Osteocyte (in vitro differentiated cells): ENCODE measurements at places on chromosomes 12 and 14. TPM values are rescaled to one million over a fixed set of nuclear protein-coding genes. Genes with fewer than 3 reads are reported as not detected.
A peak's percentile ranks its signal among the peaks of the same experiment; 100 is the strongest.

DNA sequence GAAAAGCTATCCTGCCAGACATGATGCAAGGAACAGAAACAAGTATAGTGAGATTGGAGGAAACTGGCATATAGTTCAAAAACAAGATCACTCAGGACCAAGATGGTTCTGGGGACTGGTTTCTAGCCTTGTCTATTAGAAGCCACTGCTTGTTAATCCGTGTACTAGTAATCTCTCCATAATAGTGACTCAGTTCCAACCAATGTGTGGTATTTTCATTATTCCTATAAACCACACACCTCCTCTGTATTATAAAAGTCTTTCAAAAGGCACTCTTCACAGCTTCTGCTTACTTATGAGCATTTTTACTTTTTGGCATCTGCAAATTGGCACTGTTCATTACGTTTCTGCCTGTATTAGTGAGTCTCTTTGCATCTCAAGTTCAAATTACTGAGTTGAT is 140.3 kb downstream of the SLC6A15 start:
- peaks cover under 1% of the 10 kb centered on the region for H3K27me3 ChIP-seq
- no peaks in the 10 kb centered on the region for H3K36me3 ChIP-seq
- H3K27ac ChIP-seq, result no peak overlapping the region
- no peaks in the 10 kb centered on the region for H3K4me1 ChIP-seq

The RNF10 gene
- 139 and 177 TPM in 2 replicates for total RNA-seq

GRCh38 chr14:64611358-64612020 is 61.7 kb downstream of the PPP1R36 start:
- no peaks in the 10 kb centered on the region for H3K36me3 ChIP-seq
- H3K27ac ChIP-seq, result peak overlapping the region; percentile 93
- H3K27me3 ChIP-seq, result no peaks in the 10 kb centered on the region

DNA sequence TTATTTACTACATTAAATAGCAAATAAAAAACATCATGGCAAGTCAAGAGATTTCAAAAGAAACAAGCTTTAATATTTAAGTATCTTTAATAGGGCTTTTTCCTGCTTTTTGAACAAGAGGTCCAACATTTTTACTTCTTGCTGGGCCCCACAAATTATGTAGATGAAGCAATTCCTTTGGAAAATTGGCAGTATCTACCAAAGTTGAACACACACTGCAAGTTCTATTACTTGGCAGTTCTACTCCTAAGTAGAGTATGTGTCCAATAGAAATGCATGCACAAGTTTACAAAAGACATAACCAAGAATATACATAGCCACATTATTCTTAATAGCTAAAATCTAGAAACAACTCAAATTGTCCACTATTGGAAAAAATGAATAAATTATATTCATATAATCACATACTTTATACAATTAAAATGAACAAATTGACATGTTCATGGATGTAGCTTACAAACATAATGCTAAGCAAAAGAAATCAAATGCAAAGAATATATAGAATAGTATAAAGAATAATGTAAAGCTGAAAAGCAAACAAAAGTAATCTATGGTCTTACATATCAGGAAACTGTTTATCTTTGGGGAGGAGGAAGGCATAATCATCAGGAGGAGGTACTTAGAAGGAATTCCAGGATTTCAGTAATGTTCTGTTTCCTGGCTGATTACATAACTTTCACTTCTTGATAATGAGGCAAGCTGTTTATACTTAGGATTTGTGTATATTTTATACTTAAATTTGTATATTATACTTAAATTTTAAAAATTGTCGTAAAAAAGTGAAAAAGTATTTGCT is 6.5 kb upstream of the TMBIM4 start:
- no peaks in the 10 kb centered on the region for H3K4me1 ChIP-seq
- H3K27me3 ChIP-seq, result peaks cover 27% of the 10 kb centered on the region
- DNase-seq, result no peak
- H3K27ac ChIP-seq, result no peak overlapping the region

DNA sequence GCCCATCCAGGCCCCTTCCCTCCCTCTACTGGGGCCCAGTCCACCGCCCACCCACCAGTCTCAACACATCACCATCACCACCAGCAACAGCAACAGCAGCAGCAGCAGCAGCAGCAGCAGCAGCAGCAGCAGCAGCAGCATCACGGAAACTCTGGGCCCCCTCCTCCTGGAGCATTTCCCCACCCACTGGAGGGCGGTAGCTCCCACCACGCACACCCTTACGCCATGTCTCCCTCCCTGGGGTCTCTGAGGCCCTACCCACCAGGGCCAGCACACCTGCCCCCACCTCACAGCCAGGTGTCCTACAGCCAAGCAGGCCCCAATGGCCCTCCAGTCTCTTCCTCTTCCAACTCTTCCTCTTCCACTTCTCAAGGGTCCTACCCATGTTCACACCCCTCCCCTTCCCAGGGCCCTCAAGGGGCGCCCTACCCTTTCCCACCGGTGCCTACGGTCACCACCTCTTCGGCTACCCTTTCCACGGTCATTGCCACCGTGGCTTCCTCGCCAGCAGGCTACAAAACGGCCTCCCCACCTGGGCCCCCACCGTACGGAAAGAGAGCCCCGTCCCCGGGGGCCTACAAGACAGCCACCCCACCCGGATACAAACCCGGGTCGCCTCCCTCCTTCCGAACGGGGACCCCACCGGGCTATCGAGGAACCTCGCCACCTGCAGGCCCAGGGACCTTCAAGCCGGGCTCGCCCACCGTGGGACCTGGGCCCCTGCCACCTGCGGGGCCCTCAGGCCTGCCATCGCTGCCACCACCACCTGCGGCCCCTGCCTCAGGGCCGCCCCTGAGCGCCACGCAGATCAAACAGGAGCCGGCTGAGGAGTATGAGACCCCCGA is 6.8 kb upstream of the RNU7-1 start:
- H3K4me3 ChIP-seq, result peak overlapping the region; percentile 78
- peaks cover 32% of the 10 kb centered on the region for H3K36me3 ChIP-seq
- DNase-seq, result no peak
- H3K27me3 ChIP-seq, result no peaks in the 10 kb centered on the region

The ZNF891 gene
- 2.1 and 2.3 TPM in 2 replicates for total RNA-seq

- H3K27me3 ChIP-seq, result no peaks in the 10 kb centered on the region
- H3K4me3 ChIP-seq, result no peak overlapping the region
- no peaks in the 10 kb centered on the region for H3K36me3 ChIP-seq
- H3K4me1 ChIP-seq, result peaks cover 27% of the 10 kb centered on the region
- no peak overlapping the region for H3K27ac ChIP-seq
These were observed 309.0 kb upstream of the AMIGO2 start for GRCh38 chr12:47388712-47389111.

- no peak overlapping the region for H3K4me3 ChIP-seq
- no peaks in the 10 kb centered on the region for H3K4me1 ChIP-seq
- peaks cover 22% of the 10 kb centered on the region for H3K27me3 ChIP-seq
- DNase-seq, result no peak
- H3K36me3 ChIP-seq, result no peaks in the 10 kb centered on the region
These were observed 9.6 kb upstream of the TMEM120B start for GRCh38 chr12:121702944-121703343.

GRCh38 chr12:117334855-117335587 is 26.4 kb downstream of the NOS1 start:
- no peaks in the 10 kb centered on the region for H3K4me1 ChIP-seq
- DNase-seq, result no peak
- H3K27me3 ChIP-seq, result peaks cover 3% of the 10 kb centered on the region
- no peaks in the 10 kb centered on the region for H3K36me3 ChIP-seq
- no peak overlapping the region for H3K4me3 ChIP-seq

GRCh38 chr12:29610473-29611170 is 113.1 kb upstream of the OVCH1 start:
- no peaks in the 10 kb centered on the region for H3K27me3 ChIP-seq
- no peak overlapping the region for H3K4me3 ChIP-seq
- peaks cover 18% of the 10 kb centered on the region for H3K4me1 ChIP-seq
- peaks cover 14% of the 10 kb centered on the region for H3K36me3 ChIP-seq
- H3K27ac ChIP-seq, result no peak overlapping the region
- no peak for DNase-seq

The ANHX gene
- not detected in 2 replicates for total RNA-seq

DNA sequence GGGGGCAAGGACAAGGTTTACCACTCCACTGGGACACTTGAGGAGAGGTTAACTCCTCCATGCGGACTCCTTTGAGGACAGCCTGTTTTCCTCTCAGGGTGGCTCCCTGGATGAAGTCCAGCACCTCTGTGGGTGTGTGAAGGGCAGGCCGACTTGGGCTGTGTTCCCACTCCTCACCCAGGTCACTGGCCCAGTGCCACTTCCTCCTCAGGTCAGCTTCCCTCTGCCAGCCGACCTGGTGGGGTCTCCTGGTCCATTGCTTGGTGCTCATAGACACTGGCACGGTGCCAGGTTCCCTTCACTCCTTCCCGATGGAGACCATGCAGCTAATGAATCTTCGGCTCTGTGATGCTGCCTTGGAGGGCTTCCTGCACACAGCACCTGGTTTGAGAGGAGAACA is 146.4 kb upstream of the RTL1 start:
- H3K4me3 ChIP-seq, result no peak overlapping the region
- no peaks in the 10 kb centered on the region for H3K4me1 ChIP-seq
- no peaks in the 10 kb centered on the region for H3K36me3 ChIP-seq
- H3K27me3 ChIP-seq, result peaks cover 3% of the 10 kb centered on the region
- no peak for DNase-seq
- H3K27ac ChIP-seq, result no peak overlapping the region

GRCh38 chr12:52525661-52526499 is 5.7 kb upstream of the KRT5 start:
- H3K4me1 ChIP-seq, result peaks cover 3% of the 10 kb centered on the region
- peaks cover 22% of the 10 kb centered on the region for H3K27me3 ChIP-seq
- H3K4me3 ChIP-seq, result no peak overlapping the region
- DNase-seq, result peak; percentile 59
- H3K36me3 ChIP-seq, result no peaks in the 10 kb centered on the region

DNA sequence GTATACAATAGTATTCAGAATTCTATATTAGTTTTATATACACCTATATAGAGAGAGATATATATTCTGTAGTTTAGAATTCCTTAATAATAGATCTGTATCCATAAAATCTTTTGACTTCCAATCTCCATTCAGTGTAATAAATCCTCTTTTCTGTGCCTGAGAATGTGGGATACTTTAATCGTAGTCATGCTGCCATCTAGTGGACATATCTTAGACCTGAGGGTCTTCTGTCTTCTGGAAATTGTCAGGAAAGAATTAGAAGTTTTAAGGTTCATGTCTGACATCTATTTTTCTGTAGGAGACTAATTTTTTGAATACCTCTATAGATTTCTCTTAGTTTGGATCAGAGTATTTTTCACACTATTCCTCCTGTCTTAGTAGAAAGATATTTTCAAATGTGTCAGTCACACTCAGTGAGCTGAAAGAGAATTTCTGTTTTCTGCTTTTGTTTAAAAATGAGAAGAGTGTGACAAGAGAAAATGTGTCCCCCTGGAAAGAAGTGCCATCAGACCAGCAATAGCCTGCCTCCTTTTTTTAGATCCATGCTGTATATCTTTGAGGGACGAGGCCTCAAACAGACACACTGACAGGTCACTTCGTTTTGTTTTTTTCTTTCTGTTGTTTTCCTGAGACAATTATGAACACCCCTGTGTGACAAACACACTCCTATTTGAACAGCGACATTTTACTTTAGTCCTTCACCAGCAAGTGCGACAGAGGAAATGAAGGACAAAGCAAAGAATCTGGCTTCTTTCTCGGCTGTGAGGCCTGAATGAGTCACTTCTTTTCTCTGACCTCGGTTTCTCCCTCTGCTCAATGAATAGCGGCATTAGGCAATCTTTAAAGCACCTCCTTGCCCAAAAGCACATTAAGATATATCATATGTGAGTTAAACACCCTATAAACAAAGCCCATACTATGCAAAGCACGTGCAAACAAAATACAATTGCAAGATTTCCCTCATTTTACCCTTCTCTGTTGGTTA is 96.3 kb downstream of the GALC start:
- peaks cover 18% of the 10 kb centered on the region for H3K27me3 ChIP-seq
- no peak overlapping the region for H3K4me3 ChIP-seq
- no peak overlapping the region for H3K27ac ChIP-seq
- DNase-seq, result no peak

The UNC79 gene
- 0.08 and 0.10 TPM in 2 replicates for total RNA-seq

GRCh38 chr12:52977170-52977569 is 28.3 kb downstream of the KRT18 start:
- H3K27ac ChIP-seq, result no peak overlapping the region
- peaks cover 3% of the 10 kb centered on the region for H3K27me3 ChIP-seq
- no peak for DNase-seq
- H3K36me3 ChIP-seq, result no peaks in the 10 kb centered on the region
- no peak overlapping the region for H3K4me3 ChIP-seq

The KLHDC1 gene
- total RNA-seq, result 5.3 and 5.8 TPM in 2 replicates

The ADAM21 gene
- 0.34 TPM in 1 of 2 replicates, not detected in the other for total RNA-seq

GRCh38 chr14:102870994-102871831 is 51.2 kb upstream of the AMN start:
- H3K4me3 ChIP-seq, result no peak overlapping the region
- H3K27me3 ChIP-seq, result no peaks in the 10 kb centered on the region
- H3K27ac ChIP-seq, result no peak overlapping the region
- no peak for DNase-seq
- H3K36me3 ChIP-seq, result peaks cover 6% of the 10 kb centered on the region

- H3K36me3 ChIP-seq, result no peaks in the 10 kb centered on the region
- DNase-seq, result no peak
- H3K4me1 ChIP-seq, result no peaks in the 10 kb centered on the region
- H3K27ac ChIP-seq, result no peak overlapping the region
These were observed 405.3 kb downstream of the MED13L start for GRCh38 chr12:115872212-115872611.

- no peaks in the 10 kb centered on the region for H3K27me3 ChIP-seq
- no peaks in the 10 kb centered on the region for H3K36me3 ChIP-seq
- H3K4me1 ChIP-seq, result no peaks in the 10 kb centered on the region
- no peak for DNase-seq
- H3K4me3 ChIP-seq, result no peak overlapping the region
- no peak overlapping the region for H3K27ac ChIP-seq
These were observed 51.3 kb downstream of the RIMBP2 start for GRCh38 chr12:130664772-130665171.

The CPNE8 gene
- total RNA-seq, result 8.7 and 11.1 TPM in 2 replicates

DNA sequence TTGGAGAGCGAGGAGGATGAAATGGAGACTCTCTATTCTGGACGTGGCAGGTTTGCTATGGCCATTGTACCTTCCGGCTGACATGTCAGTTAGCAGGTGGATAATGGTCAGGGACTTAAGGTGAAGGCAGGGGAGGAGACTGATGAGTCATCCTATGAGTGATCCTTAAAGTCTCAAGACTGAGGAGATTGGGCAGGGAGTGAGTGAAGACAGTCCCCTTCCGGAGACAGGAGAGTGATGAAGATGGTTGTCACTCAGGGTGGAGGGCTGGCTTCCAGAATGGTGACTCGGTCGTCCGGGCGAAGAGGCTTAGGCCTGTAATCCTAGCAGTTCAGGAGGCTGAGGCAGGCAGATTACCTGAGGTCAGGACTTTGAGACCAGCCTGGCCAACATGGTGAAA is 49.8 kb upstream of the CCDC63 start:
- no peak overlapping the region for H3K27ac ChIP-seq
- DNase-seq, result no peak
- H3K27me3 ChIP-seq, result peaks cover 5% of the 10 kb centered on the region
- H3K4me3 ChIP-seq, result no peak overlapping the region
